HCEC 1CT (cell line): ENCODE measurements at places on chromosomes 12 and 14.

DNA sequence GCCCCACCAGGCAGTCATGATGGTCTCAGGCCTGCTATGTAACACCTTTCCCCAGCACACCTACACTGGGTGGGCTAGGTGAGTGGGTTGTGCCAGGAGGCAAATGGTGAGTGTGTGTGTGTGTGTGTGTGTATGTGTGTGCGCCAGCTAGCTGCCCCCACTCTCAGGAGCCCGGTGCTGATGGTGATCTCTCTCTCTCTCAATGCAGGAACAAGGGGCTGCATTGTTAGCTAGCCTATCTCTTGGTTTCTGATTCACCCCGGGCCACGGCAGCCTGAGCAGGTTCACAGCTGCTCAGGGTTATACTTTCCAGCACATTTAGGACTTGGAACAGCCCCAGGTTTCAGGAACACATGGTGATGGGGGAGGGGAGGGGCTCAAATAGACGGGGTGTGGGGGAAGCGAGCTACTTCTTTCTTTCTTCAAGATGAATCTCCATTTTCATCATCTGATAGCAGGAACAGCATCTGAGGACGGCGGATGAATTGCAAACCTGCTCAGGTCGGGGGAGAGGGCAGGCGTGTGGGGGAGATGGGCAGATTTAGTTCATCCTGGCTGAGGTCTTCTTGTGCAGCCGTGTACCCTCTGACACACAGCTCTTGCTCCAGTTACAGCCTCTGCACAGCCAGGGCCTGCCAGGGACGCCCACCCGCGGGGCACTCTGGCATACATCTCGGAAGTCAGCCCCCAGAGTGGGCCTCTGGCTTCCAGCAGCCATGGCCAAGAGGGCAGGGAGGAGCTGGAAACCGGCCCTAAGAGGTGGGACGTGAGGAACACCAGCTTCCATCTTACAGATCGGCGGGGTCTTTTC lies 137.6 kb downstream of the ZFP36L1 start:
- no peak for DNase-seq

DNA sequence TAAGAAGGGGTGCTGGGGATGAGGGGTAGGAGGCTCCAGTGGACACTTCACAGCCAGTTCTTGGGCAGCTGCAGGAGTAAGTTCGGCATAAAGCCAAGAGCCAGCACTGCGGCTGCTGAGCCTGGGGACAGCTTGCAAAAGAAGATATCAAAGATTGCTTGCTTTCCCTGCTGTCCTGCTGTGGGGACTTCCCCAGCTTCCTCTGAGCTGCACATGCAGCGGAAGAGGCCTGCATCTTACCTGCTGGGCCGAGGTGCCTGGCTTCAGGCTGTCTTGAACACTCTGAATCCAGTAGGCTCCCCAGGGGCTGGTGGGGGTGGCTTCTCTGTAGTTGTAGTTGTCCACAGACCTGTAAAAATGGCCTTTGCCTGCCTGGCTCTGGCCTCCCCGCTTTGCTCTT lies 1.3 kb downstream of the CHGA start:
- DNase-seq, result no peak

- DNase-seq, result no peak
Observed at GRCh38 chr14:33857650-33858049, 93.2 kb downstream of the EGLN3 start.

DNA sequence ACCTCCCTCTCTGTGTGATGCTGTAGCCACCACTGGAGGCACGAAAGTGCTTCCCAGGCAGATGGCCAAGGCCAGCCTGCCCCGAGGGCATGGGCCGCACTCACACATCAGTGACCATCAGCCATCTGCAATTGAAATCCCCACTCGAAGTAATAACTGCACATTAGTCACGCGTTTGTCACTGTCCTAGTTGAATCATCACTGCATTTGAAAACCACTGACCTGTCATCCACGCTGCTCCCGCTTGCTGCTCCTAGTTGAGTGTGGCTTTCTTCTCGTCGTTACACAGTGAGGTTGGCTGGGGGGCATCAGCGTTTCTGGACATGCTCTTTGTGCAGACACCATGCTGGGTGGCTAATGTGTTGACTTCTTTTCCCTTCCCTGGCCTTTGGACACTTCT lies 176.1 kb downstream of the ADGRD1 start:
- DNase-seq, result no peak

- no peak for DNase-seq
Observed at GRCh38 chr12:57049119-57049446, 846 bp downstream of the MYO1A start.
